KBM-7 (cell line): ENCODE measurements at places on chromosomes 4 and X.

GRCh38 chr4:64584125-64584524 lies 174.9 kb upstream of the TECRL start:
- DNase-seq = no peak

- no peak for DNase-seq
Measured at GRCh38 chrX:21662761-21663160, 4.6 kb upstream of the KLHL34 start.

DNA sequence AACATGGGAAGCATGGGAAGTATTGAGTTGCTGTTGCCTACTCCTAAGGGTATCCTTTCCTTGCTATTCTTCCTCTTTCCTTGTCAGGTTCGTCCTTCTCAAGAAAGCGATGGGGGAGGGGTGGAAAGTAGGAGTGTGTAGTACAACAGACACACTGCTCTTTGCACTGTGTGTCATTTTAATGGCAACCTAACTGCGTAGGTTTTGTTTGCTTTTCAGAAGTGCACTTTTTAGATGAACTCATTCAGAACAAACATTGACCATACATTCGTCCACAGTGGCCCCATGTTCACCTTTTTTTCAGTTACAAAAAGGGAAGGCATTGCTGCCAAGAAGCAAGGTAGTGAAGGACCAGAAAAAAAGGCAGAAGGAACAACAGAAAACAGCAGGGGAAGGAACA lies 10.2 kb upstream of the YIPF6 start:
- peak; percentile 13 for DNase-seq

GRCh38 chr4:47383829-47384427 lies 79.6 kb downstream of the COMMD8 start:
- DNase-seq = peak; percentile 50

GRCh38 chrX:154485150-154486051 lies 1.0 kb downstream of the UBL4A start:
- no peak for DNase-seq

DNA sequence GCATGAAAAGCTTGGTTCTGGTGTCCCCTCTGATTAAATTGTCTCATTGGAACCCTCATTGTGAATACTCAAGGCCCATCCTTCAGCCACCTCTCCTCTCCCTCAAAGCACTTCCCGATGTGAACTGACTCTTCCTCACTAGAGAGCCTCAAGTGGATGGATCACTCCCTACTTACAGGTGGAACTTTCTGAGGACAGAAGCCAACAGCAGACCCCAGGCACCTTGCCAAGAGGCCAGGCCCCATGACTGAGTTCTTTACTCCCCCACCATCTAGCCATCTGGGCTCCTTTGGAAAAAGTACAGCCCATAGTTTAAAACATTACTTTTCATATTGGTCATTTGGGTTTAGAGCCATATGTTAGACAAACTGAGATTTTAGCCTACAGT lies 224.1 kb downstream of the SHROOM3 start:
- DNase-seq = no peak

- DNase-seq = no peak
Measured at GRCh38 chr4:138774940-138775339, 240.6 kb upstream of the NOCT start.

DNA sequence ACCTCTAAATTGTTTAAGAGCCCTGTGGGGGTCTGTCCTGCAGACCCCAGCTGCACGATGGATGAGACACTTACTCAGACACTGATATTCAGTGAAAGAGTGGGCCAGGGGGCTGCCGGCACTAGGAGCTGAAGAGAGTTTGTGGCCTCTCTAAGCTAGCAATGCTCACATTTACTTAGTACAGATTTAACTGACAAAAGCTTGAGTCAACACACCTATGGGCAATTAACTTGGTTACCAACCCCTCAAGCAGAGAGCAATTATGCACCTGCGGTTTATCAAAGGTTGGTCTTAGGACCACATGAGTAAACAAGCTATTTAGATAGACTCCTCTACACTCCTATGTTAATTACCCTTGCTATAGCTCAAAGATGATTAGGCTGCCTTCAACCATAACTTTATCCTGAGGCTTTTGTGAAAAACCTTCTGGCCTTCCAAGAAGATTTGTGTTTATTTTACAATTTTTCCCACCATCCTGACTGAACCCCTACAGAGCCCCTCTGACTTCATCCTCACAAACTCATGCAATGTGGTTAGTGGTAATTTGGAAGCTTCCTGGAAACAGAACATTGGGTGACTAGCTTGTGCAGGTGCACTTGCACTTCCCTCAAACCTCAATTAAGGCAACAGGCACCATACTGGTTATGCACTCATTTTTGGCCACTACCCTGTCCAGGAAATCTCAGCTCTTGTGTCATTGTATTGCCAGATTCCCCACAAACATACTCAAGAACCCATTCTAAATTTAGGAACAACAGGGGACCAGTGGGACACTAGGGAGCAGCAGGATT lies 234.4 kb upstream of the ITM2A start:
- DNase-seq = no peak

DNA sequence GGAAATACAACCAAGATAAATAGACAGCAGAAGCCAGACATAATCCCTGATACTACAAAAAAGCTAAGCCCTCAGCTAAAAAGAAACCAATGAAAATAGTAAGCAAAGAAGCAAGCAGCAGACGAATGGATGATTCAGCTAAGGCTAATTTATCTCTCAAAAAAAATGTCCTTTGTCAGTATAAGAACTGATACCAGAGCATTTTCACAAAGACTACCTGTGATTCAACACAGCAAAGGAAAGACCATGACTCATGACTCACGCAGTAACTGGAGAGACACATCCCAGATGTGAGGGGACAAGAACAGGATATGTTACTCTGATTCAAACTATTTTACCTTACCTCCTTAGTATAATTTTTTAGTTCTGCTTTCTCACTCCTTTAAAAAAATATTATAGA lies 22.7 kb upstream of the TMPRSS11F start:
- no peak for DNase-seq

- DNase-seq = no peak
Measured at GRCh38 chrX:9888953-9889470, 78.1 kb upstream of the CLDN34 start.

- DNase-seq = no peak
Measured at GRCh38 chr4:144104509-144105130, 35.9 kb downstream of the GYPA start.

- no peak for DNase-seq
Measured at GRCh38 chrX:97854086-97854485, 970.4 kb downstream of the RPA4 start.

DNA sequence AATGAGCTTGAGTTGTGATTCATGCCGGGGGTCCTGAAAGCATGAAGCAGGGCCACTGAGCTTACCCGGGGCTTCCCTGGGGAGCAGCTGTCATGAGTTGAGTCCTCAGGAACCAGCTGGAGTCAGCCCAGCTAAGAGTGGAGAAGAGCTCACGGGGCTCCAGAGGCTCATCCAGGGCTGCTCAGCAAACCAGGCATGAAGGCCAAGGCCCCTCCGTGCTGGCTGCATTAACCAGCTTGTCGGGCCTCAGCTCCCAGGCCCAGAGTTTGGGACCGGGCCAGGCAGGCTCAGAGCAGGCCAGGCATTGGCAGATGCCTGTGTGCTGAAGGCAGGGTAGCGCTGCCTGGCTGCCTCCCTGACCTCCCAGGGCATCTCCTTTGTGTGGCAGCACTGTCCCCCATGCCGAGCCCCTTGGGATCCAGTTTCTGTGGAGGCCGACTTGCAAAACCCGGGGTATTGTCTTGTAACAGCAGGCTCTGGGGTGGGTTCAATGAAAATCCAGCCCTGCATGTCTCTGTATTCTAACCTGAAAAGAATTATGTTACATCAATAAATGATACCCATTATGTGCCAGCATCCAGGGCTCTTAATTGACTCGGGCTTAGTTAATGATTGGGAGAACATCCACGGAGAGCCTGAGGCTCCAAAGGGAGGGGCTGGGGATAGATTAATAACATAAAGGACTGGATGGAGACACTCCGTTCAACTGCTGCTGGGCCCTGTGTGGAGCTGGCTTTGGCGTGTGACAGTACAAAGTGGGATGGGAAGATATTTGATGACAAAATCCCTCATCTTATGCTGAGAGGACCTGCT lies 68.0 kb upstream of the MSX1 start:
- DNase-seq = no peak

- DNase-seq = no peak
Measured at GRCh38 chr4:600850-601515, 24.4 kb upstream of the PDE6B start.

DNA sequence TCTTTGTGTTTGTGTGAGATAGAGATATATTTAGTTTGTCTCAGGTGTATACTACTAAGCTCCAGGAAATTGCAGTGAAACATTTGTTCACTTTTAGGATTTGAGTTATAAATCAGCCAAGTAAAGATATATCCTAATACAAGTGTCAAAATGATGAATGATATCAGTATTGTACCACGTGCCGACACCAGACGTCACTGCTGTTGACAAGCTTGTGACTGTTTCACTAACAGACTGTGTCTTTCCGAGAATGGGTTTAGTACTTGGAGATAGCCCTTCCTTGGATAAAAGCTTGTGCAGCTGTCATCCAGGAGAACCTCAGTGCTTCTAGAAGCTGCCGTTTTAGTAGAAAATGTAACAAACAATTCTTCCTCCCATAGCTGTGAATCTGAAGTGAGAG lies 343.3 kb downstream of the FBXO8 start:
- DNase-seq = no peak

DNA sequence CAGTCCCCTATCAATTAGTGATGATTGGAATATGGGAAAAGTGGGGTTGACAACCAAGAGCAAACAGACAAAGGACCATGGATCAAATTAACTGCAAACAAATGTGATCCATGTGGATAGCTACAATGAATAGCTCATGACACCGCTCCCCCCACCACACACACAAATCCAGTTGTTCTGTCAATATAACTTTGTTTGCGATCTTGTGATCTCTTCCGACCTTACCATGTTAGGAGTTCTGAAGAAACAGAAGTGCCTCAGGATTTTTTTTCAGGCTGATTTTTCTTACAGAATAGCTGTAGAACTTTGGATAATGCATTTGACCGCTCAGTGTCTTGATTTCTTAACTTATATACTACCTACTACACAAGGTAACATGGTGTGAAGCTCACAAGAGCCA lies 116.6 kb downstream of the SH2D1A start:
- DNase-seq = no peak

GRCh38 chr4:24837781-24838180 lies 42.4 kb downstream of the SOD3 start:
- no peak for DNase-seq

DNA sequence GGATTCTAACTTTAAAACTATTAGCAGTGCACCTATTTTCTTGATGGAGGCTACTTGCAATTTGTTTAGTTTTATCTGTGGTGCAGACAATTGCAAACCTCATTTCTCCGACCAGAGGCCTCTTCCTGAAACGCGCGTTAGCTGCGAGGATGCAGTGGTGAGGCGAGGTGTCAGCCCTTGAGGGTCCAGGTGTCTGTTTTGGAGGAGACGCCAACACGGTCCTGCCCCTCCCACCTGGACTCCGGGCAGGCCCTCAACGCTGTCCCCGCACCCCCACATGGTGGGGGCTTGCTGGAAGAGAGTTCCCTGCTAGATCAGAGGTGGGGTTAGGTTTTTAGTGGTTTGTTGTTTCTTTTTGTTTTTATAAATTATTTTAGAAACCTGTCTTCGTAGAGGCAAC lies 34.4 kb downstream of the PCGF3 start:
- no peak for DNase-seq

DNA sequence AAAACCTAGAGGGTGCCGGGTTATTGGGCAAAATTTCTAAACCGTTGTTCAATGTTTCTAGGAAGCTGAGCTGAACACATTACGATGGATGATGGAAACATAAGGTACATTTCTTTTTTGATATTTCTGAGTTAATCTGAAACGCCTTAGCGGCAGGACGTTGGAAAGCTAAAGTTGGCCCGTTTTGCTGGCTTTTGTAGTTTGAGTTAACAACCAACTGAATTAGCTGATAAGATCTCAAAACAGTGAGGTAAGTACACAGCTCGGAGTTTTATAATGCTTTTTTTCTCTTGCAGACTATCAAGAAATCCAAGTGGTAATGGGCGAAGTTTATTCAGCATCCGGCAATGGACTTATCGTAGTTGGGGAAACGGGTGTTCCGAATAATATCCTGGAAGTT lies 73.5 kb downstream of the PRSS12 start:
- DNase-seq = no peak

- no peak for DNase-seq
Measured at GRCh38 chr4:181278941-181279340, 964.3 kb upstream of the TENM3 start.

GRCh38 chr4:188130355-188130754 lies 8.9 kb upstream of the TRIML1 start:
- DNase-seq = no peak

DNA sequence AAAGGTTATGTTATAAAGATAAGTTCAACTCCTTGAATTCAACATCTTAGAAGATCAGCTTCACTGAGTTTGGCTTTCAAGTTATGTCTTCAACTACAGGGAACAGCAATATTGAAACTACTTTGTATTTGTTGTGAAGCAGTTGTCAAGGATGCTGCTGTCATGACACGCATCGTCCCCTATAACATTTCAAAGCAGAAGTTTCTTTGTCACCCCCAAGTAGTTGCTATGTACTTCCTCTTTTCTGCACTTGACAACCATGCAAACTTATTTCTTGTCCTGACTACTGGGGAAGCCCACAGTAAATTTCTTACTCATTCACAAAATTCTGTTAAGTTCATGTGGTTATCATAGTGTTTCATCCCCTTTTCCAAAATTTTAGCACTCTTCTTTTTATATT lies 14.3 kb downstream of the ANTXR2 start:
- peak; percentile 97 for DNase-seq
